AG04450 (cell line): ENCODE measurements at places on chromosomes 1 and 21. TPM values are rescaled to one million over a fixed set of nuclear protein-coding genes. Genes with fewer than 3 reads are reported as not detected.

Gene KIF14
- 1.5 and 2.9 TPM in 2 replicates for polyA plus RNA-seq

Gene C4BPA
- not detected in 2 replicates for polyA plus RNA-seq

Gene KIF17
- polyA plus RNA-seq, result 2.7 and 2.8 TPM in 2 replicates

Gene CFHR4
- polyA plus RNA-seq, result not detected in 2 replicates

Gene SPRR1B
- polyA plus RNA-seq, result not detected in 2 replicates

Gene LINGO4
- not detected in 2 replicates for polyA plus RNA-seq

Gene LCE1B
- polyA plus RNA-seq, result not detected in 2 replicates

GRCh38 chr1:101483982-101484688 is 247.3 kb downstream of the S1PR1 start:
- no peak for DNase-seq

GRCh38 chr1:236851871-236852270 is 56.8 kb downstream of the MTR start:
- DNase-seq, result no peak

- no peak for DNase-seq
Observed at GRCh38 chr1:206506405-206507283, 687 bp upstream of the RASSF5 start.

DNA sequence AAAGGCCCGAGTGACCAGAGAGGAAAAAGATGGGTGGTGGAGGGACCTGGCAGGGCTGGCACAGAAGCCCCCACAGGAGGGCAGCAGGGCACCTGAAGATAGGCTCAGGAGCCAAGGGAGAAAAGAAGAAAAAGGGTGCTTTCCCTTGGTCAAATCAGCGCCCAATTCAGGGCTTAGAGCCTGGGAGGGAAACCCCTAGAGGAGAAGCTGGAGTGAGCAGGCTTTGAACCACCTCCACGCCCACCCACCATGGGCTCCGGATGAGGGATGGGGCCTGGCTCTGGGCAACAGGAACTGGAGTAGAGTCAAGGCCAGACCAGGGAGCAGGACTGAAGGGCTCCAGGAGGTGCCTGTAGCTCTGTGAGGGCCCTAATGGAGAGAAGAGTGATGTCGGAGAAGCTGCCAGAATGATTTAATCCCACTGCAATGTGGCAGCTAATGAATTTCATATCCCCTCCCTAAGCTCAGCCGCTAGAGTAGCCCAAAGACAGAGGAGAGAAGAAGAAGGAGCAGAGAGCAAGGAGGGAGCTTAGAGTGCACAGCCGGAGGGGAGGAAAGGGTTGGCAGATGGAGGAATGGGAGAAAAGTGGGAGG is 12.0 kb upstream of the PRELP start:
- DNase-seq, result no peak

DNA sequence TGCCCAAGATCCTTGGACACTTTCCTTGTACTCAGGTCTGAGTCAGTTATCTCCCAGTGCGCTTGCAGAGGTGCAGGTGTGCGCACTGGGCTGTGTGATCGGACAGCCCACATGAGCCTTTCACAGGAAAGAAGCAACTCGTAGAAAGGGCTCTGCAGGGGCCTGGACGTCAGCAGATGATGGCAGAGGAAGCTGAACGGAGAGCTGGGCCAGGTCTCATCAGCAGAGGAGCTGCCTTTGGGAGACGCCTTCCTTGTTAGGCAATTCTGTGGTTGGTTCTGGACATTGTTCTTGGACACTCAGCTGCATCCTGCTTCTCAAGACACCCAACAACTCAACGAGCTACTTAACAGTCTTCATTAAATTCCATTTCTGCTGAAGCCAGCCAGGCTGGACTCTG is 7.5 kb upstream of the PROK1 start:
- DNase-seq, result no peak

- DNase-seq, result no peak
Observed at GRCh38 chr1:223264529-223264928, 99.4 kb downstream of the SUSD4 start.

- DNase-seq, result no peak
Observed at GRCh38 chr1:35619237-35620121, 21.8 kb downstream of the PSMB2 start.

DNA sequence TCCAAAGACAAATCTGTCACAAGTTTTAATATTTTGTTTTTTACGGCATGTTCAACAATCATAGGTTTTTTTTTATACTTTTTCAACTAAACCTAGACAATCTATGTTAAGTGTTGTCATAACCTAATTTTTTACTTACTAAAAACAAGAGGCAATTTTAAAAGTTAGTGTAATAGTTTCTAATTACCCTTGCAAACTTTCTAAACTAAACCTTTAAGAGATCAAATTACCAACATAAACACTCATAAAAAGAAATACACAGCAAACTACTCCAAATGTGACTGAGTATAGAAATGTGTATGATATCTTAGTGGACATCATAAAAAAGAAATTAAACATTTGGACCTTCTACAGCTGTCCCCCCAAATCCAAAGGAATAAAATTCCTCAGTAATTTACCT is 10.0 kb downstream of the ZNF281 start:
- no peak for DNase-seq

DNA sequence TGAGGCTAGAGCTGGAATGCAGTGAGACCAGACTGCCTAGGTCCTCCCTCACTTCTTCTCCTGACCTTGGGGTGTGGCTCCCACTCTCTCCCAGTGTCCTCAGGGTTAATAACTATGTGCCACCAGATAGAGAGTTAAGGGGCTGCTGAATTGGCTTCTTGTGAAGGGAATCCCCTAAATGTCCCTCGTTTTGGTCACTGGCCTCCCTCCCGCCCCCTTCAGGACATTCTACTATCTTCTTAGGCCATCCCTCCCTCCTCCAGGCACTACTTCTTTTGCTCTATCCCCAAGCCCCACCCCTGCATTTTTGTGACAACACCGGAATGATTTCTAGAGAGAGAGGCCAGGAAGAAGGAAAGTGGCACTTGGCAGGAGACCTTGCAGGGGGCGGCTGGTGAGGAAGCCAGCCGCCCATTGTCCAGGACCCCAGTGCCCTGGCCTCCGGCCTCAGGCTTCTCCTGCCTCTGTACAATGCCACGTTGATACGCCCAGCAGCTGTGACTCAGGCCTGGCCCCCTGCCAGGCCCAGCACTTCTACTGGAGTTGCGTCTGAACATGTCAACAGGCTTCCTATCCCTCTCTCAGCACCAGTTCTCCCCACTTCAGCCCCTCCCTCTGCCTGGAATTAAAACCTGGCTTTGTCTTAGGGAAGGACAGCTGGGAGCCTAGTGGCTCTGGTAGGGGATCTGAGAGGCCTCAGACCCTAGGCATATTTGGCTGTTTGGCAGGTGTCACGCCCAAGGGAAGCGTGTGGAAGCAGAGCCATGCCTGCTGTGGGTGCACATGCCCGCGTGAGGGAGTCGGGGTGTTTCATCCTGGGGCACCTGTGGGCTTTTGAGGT is 9.1 kb downstream of the LMNA start:
- DNase-seq, result peak; percentile 95

GRCh38 chr1:154956544-154956941 is 644 bp upstream of the PBXIP1 start:
- DNase-seq, result no peak

DNA sequence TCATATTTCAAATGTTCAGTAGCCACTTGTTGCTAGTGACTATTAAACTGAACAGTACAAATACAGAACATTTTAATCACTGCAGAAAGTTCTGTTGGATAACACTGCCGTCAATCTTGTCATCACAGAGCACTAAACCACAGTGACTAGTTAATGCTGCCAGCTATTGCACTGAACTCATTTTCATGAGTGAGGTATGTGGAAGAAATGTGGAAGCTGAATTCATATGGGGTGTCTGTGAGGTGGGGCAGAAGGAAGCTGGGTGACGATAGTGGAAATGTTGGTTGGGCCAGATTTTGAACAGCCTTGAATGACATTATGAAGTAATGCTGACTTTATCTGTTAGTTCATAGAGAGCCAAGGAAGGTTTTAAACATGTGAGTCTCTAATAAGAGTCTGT is 49.6 kb downstream of the OSBPL9 start:
- no peak for DNase-seq

- no peak for DNase-seq
Observed at GRCh38 chr1:243712941-243713340, 137.1 kb downstream of the AKT3 start.

DNA sequence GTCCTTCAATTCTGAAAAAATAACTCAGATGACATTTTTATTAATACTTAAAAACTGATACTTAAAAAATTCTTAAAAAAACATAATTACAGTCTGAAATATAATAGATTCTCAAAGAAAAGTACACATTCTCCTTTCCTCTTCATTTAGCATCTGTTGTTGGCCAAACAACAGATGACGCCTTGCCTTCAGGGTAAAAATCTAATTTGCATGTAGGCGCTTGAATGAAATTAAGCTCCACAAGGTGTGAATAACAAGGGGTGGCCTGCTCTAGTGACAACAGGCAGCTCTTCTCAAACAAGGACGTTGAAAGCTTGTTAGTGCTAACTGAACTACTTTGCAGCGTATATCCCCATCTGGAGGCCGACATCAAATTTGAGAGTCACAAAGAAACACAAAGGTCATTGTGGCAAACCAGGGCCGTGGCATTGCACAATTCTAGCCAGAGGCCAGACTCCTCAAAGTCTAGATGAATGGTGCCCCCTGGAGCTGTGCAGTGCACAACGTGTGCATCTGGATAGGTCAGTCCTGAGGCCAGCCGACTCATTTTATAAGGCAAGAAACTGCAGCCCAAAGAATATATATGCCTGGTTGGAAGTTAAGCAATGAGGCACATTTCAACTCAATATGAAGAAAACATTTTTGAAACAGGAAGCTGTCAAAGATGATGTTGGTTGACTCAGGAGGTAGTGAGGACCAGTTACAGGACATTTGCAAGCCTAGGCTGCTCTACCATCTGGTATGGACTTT is 459.2 kb upstream of the RUNX1 start:
- peak; percentile 18 for DNase-seq

DNA sequence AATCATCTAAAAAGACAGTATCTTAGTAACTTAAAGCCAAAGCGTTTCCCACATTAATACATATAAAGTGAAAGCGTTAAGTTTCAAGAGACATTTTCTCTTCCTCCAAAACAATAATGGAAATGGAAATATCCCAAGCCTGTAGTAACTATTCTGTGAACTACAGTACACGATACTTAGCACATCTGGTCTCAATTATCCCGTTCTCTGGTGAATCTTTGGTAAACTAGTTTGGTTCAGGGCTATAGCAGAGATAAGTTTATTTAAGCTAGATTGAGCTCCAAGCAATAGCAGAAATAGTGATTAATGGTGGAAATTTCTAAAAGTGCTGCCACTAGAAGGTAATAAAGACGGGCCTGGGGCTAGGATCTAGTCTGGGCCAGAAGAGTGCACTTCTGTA is 55.2 kb downstream of the PCNX2 start:
- no peak for DNase-seq

GRCh38 chr1:236013330-236013729 is 51.6 kb downstream of the NID1 start:
- DNase-seq, result no peak

DNA sequence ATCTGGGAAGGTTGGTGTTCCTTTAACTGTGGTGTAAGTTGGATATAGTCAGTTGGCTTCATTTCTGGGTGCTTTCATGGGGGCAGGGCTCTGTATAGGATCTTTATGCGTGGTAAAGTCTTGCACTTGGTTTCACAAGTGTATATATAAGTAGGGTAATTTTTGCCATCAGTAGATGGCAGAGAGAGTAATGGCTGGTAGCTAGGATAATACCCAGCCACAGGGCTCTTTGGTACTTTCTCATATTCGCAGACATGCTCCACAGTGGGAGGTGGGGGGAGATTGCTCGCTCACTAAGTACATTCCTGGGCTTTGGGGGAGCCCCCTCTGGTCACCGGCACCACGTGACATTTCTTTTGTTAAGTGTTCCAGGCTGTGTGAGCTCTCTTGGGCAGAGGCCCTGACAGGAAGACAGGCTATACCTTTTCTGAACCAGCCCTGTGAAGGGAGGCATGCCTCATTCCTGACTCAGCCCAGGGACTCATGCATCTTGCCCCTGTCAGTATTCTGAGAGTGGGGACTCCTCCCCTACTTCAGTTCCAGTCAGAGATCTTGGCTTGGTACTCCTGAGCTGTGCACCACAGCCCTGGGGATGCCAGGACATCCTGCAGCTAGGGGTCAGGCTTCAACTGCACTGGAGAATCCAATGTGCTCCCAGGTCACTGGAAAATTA is 37.6 kb downstream of the FCRL2 start:
- no peak for DNase-seq

- no peak for DNase-seq
Observed at GRCh38 chr1:18256282-18257235, 149.0 kb downstream of the IGSF21 start.

GRCh38 chr1:52460694-52461093 is 56.3 kb downstream of the PRPF38A start:
- no peak for DNase-seq

DNA sequence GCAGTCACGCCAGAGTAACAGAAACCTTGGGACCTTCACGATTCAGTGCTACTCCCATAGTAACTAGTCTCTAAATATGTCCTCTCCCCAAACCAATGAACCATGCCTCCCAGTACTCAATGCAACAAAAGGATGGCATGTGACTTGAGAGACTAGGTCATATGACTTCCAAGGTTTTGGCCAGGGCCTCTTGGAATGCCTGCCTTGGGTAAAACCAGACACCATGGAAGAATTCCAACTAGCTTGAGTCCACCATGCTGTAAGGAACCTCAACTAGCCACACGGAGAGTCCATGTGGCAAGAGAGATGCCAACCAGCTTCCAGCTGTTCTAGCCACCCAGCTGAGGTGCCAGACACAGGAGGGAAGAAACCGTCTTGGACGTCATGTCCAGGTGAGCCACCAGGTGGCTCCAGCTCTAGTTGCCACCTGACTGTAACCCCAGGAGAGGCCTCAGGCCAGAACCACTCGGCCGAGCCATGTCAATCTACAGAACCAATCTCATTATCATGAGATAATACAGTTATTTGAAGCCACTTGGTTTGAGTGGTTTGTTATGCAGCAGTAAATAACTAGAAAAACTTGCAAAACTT is 115.0 kb downstream of the SYF2 start:
- DNase-seq, result no peak

DNA sequence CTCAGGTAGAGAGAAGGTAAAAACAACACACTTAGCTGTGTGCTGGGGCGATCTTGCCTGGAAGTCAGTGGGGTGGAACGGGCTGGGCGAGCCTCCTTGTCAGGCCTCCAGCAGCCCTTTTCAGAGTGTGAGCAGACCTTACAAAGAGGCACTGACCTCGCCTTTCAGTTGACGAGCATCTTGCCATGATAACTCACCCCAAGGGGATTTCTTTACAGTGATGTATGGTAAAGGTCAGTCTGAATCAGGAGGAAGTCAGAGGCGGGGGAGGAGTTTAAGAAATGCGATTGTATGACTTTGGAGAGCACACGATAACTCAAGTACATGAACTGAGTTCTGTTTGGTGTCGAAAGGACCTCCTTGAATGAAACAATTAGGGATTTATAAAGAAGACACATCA is 326.5 kb upstream of the PROX1 start:
- no peak for DNase-seq
